ENCODE measurements at places on chromosomes 7 and 10. TPM values are rescaled to one million over a fixed set of nuclear protein-coding genes. Genes with fewer than 3 reads are reported as not detected.

DNA sequence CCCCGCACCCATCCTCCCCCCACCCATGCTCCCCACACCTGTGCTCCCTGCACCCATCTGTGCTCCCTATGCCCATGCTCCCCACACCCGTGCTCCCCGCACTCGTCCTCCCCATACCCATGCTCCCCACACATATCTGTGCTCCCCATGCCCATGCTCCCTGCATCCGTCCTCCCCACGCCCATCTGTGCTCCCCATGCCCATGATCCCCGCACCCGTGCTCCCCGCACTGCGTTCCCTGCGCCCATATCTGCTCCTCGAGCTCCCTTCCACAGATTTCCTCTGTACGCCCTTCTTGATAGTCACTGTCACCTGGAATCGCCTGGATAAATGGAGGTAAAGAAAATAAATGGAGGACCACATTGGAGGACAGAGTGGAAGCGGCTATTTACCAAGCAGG is 9.9 kb downstream of the DIP2C start:
- no peak for DNase-seq

DNA sequence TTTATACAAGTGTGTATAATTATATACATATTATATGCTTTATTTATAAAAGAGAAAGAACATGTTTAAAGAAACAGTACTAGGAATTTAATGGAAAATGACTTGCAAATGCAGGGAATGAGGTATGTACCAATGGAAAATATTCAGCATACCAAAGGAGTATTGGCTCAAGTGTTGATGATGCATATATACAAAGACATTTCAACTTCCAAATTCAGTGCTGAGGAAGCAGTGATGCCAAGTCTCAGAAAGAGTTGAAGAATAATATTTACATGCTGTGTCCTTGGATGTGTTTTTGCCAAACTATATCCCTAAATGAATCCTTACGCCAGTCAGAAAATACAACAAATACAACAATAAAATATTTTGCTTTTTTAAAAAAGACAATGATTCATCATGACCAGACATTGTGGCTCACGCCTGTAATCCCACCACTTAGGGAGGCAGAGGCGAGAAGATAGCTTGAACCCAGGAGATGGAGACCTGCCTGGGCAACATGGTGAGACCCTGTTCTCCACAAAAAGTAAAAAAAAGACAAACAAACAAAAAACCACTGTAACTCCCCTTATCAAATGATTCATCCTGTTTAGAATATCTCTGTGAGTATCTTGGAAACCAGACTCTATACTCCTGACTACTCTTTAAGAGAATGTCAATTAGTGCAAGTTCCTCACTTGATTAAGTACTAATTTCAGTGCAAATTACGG is 157.2 kb downstream of the CHRM2 start:
- DNase-seq: peak; percentile 79

DNA sequence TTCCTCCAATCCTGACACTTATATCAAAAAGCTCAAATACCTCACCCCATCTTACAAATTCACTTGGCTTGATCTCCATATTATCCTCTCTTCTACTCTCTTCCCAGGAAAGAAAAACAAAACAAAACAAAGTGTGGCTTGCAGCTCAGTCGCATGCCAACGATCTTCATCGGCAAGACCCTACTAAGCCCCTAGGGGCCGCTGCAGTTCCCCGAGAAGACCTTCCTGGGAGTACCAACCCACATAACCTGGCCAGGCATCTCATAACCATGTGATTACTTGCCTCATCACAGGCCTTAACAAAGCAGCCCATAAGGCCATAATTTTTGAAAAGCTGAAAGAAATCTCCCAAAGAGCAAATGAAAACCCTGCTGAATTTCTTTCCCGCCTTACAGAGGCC is 103.7 kb downstream of the ZNF92 start:
- DNase-seq: no peak

DNA sequence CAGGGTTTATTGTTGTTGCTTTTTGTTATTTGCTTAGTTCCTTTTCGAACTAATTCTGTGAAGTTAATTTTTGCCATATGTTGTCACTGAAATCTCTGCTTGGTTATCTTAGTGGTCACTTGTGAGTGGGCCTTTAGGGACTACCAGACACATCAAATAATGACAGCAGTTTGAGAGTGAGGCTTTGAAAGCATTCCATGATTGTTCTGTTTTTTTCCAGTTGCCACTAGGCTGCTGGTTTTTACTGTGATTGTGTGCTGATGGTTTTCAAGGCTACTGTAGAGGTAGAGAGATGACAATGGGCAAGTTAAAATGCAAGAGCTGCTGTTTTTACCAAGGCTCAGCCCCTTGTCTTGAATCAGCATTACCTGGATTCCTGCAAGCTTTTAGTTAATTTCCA is 20.0 kb downstream of the SEPTIN7 start:
- DNase-seq: no peak

- DNase-seq: no peak
These were observed 66.4 kb upstream of the SCIN start for GRCh38 chr7:12504149-12504548.

DNA sequence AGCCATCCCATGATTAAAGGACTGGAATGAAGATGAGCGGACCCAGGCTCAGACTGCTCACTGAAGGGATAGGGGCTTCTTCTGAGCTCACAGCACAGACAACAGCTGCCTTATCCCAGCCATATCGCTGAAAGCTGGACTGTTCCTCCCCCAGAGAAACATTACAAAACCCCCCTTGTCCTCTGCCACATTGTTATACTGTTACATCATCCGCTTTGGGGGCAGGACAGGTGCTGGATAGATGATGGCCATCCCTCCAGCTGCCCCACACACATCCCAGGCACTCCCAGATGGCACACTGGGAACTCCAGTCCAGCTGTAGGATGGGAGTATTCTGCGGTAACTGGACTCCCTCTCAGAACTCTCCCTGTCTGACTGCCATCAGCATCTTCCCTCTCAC is 58.7 kb upstream of the BTRC start:
- no peak for DNase-seq

- DNase-seq: no peak
These were observed 93.6 kb downstream of the NHLRC2 start for GRCh38 chr10:113948048-113948447.

- no peak for DNase-seq
These were observed 7.7 kb upstream of the TMEM26 start for GRCh38 chr10:61460835-61461234.

- no peak for DNase-seq
These were observed 19.7 kb downstream of the MBL2 start for GRCh38 chr10:52752801-52753445.

- DNase-seq: no peak
These were observed 102.5 kb downstream of the FGFR2 start for GRCh38 chr10:121495719-121496118.

- no peak for DNase-seq
These were observed 2.9 kb downstream of the NUP205 start for GRCh38 chr7:135560631-135561030.

DNA sequence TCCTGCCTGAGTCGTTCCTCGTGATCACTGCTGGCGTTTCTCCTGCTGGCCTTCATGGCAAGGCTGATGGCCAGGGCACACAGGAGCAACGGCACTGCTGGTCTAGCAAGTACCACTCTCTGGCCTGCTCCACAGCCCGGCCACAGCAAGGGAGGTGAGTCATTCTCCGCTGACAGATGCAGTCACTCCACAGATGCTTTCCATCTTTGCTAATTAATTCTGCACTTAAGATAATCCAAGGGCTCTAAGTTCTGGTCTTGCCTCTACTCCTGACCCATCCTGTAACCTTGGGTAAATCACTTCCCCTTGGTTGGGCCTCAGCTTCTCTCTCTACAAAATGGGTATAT is 244.4 kb downstream of the RPS24 start:
- DNase-seq: peak; percentile 76

DNA sequence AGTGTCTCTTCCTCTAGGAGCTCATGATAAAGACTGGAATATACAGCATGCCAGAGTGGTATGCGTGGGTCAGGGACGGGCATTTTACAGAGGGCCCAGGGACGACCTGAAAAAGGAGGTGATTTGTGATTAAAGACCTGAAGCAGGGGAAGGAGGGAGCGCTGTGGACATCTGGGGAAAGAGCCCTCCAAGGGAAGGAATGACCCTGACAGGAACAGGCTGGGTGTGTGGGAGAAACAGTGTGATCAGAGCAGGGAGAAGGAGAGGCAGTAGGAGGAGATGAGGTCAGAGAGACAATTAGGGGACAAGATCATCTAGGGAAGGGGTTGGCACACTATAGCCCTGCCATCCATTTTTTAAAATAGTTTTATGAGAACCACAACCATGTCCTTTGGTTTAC is 3.4 kb upstream of the RASSF4 start:
- DNase-seq: no peak

DNA sequence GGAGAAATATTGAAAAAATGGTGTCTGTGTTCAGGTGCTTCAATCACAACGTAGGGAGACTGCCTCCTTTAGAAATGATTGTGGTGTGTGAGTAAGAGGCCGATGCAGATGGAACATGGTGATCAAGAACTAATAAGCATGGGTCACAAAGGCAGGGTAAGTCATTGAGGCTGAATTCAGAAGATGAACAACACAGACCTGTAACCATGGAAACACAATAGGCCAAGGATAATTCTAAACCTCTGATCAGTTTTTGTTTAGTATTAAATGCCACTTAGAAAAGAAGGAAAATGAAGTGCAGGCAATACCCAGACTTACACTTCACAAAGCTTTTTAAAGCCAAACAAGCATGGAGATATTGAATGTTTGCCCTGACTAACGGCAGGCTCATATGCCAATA is 32.8 kb upstream of the TAS2R16 start:
- DNase-seq: no peak

- no peak for DNase-seq
These were observed 66.4 kb upstream of the TNRC18 start for GRCh38 chr7:5489991-5490536.

DNA sequence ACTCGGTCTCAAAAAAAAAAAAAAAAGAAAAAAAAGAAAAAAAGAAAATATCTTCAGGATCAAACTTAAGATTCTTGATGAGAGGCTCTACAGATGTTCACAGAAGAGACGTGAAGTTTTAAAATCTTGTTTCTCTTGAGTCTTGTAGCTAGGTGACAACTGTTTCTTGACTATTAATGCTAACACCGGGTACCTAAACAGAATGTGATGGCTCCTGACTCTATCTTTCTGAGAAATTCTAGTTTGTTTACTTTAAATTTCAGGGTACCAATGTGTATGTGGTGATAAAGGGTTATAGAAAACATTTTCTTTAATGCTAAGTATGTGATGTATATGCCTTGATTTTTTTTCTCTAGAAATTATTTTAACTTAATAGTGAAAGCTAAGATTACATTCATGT is 61.0 kb downstream of the DAGLB start:
- DNase-seq: no peak

- DNase-seq: peak; percentile 19
These were observed 138.1 kb upstream of the CDCA7L start for GRCh38 chr7:22083704-22084240.

DNA sequence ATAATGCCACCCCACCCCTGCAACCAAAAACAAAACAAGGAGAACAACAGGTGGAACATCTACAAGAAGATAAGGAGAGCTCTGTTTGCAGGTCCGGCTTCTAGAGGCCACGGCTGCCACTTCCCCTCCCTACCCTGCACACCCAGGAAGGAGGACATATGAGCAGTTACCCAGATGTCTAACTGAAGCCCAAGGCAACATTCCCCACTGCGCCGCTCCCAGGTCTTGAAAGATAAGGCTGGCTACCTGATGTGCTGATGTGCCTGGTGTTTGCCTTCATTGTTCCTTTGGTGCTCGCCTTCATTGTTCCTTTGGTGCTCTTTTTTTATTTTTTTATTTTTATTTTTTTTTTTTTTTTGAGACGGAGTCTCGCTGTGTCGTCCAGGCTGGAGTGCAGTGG is 21.0 kb downstream of the HPS6 start:
- DNase-seq: no peak

- peak; percentile 97 for DNase-seq
These were observed 28.1 kb downstream of the XPNPEP1 start for GRCh38 chr10:109895095-109895818.

- peak; percentile 44 for DNase-seq
These were observed 828.8 kb upstream of the MBL2 start for GRCh38 chr10:53601260-53601875.

GRCh38 chr10:50604809-50605208 is 18.9 kb downstream of the SGMS1 start:
- DNase-seq: peak; percentile 72

DNA sequence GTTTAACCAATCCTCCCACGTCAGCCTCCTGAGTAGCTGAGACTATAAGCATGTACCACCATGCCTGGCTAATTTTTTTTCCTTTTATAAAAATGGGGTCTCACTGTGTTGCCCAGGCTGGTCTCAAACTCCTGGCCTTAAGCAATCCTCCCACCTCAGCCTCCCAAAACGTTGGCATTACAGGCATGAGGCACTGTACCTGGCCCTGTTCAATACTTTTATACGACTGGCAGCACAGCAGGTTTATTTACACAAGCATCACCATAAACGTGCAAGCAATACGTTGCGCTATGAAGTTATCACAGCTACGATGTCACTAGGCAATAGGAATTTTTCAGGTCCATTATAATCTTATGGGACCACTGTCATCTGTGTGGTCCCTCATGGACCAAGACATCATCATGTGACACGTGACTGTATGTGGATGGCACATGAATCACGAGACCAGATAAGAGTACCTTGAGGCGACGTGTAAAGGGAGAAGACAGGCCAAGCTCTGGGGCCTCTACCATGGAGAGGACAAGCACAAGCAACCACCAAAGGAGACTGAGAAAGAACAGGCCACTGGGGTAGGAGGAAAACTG is 34.5 kb upstream of the SLC18A3 start:
- no peak for DNase-seq

DNA sequence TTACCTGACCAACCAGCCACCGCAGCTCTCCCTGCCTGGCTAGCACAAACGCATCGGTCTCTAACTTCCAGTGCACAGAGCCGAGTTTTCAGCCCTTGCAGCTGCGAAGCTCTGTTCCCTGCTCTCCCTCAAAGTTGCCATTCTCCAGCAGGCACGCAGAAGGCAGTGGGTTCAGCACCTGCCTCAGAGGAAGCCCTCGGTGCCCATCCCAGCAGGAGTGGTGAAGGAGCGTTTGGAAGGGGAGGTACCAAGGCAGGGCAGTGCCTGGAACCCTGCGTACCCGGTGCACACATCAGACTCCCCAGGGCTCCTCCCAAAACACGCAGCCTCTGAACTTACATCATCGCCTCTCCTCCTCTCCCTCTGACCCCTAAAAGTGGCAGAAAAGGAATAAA is 1.7 kb upstream of the STK32C start:
- no peak for DNase-seq

The GIMAP2 gene
- 0.98 TPM for total RNA-seq

The AKR1B15 gene
- not detected for total RNA-seq

The OGDHL gene
- under 0.01 TPM for total RNA-seq

The FKBP9 gene
- 831 TPM for total RNA-seq

The COL28A1 gene
- 0.09 TPM for total RNA-seq

The NPY4R gene
- not detected for total RNA-seq

The EGFR gene
- total RNA-seq: 147 TPM

The EFCAB10 gene
- total RNA-seq: not detected

The ZNF727 gene
- not detected for total RNA-seq

The FAM237B gene
- not detected for total RNA-seq

The TYW1B gene
- total RNA-seq: 0.99 TPM

The FAM25A gene
- total RNA-seq: not detected

The MBL2 gene
- total RNA-seq: not detected

The TEX47 gene
- not detected for total RNA-seq

The ITPRID1 gene
- not detected for total RNA-seq

Data from fibroblast of the aortic adventitia (primary cell).